ENCODE measurements at places on chromosomes 2 and 18.

GRCh38 chr2:41846962-41847361 lies 200.9 kb upstream of the PKDCC start:
- no peak for DNase-seq

DNA sequence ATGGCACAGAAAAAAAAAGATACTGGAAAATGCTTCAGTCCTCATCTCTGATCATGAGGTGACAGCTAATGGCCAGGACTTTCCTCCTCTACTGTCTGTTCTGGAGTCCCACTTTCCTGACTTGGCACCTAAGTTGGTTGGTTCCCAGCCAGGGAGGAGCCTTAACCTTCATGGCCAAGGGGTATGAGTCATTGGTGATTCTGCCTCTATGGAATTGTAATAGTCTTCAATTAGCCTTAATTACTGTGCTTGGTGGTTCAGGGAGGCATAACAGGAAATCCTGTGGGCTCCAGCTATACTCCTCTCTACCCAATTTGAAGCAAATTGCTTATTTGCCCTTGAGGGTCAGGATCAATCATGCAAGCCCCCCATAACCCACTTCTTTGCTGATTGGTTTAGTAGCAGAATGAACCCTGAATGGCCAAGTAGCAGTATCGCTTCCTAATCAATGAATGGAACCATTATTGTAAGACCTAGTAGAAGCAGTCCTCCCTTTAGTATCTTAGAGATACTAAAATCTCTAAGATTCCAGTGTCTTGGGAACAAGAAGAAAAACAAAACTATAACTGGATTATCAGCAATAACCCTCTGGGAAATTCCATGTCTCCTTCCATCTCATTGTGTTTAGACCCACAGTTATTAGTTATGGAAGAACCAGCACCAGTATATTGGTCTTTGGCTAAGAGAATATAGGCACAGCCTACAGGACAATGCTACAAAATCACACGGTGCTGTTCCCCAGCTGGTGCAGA lies 109.0 kb downstream of the COL6A3 start:
- no peak for DNase-seq

DNA sequence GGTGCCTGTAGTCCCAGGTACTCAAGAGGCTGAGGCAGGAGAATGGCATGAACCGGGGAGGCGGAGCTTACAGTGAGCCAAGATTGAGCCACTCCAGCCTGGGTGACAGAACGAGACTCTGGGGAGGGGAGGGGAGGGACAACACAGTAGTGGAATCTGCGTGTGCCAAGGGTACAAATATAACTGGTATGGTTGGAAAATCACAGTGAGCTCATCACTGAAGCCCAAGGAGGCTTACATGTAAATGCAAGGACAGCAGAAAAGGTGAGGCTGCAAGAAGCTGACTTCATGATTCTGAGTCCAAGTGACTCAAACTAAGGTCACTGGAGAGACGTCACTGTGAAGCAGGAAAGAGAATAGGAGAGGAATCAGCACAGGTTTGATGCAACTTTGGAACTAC lies 9.2 kb downstream of the SEPTIN10 start:
- no peak for DNase-seq

DNA sequence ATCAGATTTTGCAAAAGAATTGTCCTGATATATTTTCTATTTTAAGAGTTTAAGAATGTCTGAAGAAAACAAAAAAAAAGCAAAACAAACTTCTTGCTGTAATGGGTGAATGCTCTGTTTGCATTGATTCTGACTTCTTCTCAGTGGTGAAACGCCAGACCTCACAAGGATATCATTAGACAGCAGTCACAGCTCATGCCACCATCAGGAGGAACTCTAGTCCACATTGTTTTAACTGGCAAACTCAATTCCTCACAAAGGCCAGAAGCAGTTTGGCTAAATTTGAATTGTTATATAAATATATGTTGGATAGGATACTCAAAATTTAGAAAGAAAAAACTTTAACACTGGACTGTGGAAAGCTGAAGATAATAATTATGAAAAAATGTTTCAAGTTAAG lies 89.4 kb downstream of the DOK6 start:
- no peak for DNase-seq

GRCh38 chr2:104430852-104431251 lies 423.1 kb upstream of the POU3F3 start:
- no peak for DNase-seq

DNA sequence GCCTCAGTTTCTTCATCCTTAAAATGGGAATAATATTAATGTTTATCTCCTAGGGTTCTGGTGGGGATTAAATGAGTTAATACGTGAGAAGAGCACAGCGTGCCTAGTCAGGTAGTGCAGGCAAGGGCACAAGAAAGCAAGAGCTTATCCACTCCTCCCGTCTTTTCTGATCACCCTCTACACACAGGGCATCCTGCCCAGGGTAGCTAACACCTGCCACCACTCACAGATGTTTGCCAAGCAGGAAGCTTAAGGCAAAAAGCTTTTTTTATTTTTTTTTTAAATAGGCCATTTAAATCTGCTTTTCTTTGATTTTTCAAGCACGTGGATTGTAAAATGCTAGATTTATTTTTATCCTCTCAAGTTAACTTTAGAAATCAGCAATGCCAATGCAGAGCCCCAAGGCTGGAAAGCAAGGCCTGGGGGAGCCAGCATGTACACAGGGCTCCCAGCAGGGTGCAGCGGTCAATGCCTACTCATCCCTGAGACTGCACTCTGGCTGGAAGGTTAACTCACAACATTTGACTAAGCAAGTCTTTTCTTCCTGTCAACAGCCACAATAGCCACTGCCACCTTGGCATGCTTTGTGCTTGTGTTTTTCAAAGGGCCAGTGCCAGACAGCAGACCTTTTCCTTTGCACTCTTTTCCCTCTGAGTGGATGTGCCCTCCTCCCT lies 86.5 kb upstream of the ACAA2 start:
- DNase-seq: no peak

DNA sequence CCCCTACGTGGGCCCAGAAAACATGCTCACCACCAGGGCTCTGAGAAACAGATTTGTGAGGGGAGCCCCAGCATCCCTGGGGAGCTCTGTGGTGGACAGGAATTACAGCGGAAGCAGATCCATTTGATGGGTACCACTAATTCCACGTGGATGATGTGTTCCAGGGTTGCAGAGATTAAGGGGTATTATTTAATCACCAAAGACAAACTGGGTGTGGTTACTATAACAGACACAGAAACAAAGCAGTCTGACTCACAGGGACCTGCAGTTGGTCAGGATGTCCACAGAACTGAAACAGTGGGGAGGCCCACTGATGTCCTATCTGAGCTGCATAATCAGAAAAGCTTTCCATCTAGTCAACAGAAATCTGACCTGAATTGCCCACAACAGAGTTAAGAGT lies 65.8 kb downstream of the PSMG2 start:
- no peak for DNase-seq

GRCh38 chr2:33240178-33240577 lies 236.3 kb upstream of the RASGRP3 start:
- DNase-seq: no peak

GRCh38 chr2:24010477-24011249 lies 778 bp downstream of the MFSD2B start:
- DNase-seq: no peak

DNA sequence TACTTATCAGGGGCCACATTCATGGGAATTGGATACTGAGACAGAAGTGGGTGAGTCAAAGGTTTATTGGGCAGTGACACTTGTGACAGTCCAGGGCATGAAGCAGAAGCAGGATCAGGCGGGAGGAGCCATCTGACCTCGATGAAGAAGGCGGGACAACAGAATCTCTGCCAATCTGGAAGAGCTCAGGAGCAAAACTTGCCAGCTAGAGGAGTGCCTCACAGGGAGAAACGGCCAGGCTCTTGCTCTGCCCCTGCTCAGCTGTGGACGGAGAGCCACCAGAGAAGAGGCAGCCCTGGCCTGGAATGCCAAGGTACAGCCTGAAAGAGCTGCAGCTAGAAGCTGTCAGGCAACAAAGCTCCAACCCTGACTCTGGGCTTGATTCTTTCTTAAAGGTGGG lies 16.9 kb downstream of the DAW1 start:
- no peak for DNase-seq

- DNase-seq: no peak
These were observed 1.5 kb upstream of the FLACC1 start for GRCh38 chr2:201358684-201359083.

- no peak for DNase-seq
These were observed 5.5 kb downstream of the CCDC102B start for GRCh38 chr18:68803356-68803755.

DNA sequence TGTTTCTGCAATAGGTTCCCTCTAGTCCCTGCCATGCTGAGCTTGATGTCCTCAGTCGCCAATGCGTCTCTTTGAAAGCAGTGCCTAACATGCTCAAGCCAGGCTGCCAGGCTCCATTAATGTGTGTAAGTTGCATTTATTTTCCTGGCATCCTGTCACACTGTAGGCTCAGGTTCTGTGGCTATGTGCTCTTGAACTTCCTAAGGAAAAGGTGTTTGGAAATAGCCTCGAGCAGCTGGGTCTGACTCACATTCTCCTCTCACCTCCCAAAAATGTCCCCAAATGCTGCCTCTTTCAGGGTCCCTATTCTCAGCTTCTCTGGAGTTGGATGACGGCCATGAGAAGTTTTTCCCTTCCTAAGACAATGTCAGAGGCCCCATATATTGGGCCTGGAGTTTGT lies 58.0 kb upstream of the SLC14A2 start:
- no peak for DNase-seq

- DNase-seq: no peak
These were observed 125.5 kb downstream of the CDH7 start for GRCh38 chr18:65876310-65876709.

- DNase-seq: peak; percentile 60
These were observed 4.9 kb downstream of the UCN start for GRCh38 chr2:27303093-27304025.

DNA sequence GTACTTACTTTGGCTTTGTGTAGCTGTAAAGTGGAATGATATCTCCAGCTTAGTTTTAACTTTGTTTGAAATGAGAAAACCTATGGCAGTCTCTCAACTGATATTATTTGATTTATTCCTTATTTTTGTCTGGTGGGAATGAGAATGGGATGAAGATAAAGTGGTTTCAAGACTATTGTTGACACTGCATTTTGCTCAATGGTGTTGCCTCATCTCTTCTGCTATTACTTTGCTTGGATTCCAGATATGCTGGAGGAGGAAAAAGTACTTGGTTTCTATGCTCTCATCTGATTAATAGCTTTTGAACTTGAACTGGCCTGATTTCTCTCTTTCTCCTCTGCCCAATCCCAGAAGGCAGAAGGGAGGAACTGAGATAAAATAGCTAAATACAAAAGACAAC lies 198.2 kb downstream of the CTNNA2 start:
- no peak for DNase-seq

DNA sequence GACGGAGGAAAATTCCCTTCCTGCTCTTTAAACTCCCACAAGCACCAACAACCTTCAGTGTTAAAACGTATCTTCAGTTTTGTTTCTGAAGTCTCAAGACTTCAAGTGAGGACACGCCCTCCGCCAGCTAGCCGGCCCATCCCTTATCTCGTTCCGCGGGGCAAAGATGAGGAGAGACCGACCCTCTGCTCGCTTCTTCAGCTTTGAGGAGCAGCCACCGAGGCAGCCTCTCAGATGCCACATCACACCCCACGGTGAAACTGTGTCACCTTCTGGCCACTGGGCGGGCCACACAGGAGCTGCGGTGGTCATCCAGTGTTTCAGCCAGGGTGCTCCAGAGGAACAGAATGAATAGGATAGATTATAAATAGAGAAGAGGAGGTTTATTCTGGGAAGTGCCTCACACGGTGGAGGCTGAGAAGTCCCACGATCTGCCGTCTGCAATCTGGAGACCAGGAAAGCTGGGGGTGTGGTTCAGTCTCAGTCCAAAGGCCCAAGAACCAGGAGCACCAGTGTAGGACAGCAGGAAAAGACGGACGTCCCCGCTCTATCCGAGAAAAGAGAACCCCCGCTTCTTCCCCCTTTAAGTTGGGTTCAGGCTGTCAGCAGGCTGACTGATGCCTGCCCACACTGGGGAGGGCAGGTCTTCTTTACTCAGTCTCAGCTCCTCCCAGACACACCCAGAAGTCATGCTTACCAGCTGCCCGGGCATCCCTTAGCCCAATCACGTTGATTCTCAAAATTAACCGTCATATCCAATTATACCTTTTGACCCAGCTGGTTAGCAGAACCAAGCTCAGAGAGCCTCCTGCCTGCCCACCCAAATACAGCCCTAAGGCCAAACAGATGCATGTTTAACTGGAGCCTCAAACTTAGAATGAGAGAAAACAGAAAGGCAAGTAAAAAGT lies 399.7 kb upstream of the ID2 start:
- DNase-seq: no peak

GRCh38 chr18:9619545-9619944 lies 5.2 kb upstream of the PPP4R1 start:
- no peak for DNase-seq

- DNase-seq: no peak
These were observed 61.4 kb downstream of the ACSL3 start for GRCh38 chr2:222922019-222922800.

- no peak for DNase-seq
These were observed 23.9 kb downstream of the TNFAIP6 start for GRCh38 chr2:151381266-151381665.

- no peak for DNase-seq
These were observed 116.6 kb downstream of the PIGN start for GRCh38 chr18:62070302-62070701.

GRCh38 chr2:74534411-74534810 lies 4.7 kb downstream of the HTRA2 start:
- no peak for DNase-seq

Data from activated T-cell treated with anti-CD3 and anti-CD28 coated beads, Interleukin-2, amount 50 U/mL, for 24 hours (primary cell).